Midbrain (tissue), 1 donor: ENCODE measurements at places on chromosomes 11 and 22.

DNA sequence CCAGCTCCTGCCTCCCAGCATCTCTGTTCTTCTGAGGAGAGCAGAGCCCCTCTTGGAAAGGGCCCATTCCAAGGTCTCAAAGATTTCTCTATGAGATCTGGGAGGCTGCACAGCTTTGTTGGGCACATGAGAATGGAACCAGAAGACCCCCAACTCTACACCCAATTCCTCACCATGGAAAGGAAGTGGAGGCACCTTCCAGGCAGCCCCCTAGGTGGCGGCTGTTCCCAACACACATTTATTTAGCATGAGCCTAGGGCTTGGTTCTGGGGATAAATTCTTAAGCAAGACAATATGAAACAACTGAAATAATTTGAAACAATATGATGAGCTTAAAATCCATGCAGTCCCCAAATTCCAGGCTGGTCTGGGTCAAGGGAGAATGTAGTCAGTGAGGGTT lies 100.4 kb downstream of the TIMP3 start:
- no peak for DNase-seq

- DNase-seq = no peak
These were observed 15.0 kb upstream of the OR8B8 start for GRCh38 chr11:124460459-124460858.

DNA sequence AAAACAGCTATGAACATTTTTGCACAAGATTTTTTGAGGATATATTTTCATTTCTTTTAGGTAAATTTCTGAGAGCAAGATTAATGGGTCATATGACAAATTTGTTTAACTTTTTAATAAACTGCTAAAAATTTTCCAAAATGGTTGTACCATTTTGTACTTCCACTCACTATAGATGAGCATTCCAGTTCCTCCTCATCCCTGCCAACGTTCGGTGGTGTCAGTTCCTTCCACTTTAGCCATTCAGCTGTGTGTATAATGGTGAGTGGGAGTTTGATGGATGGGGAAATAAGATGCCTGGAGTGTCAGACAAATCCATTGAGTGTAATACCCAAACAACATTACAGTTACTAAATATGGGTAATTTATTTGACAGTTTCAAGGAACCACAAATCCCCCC lies 49.7 kb downstream of the MIAT start:
- no peak for DNase-seq

DNA sequence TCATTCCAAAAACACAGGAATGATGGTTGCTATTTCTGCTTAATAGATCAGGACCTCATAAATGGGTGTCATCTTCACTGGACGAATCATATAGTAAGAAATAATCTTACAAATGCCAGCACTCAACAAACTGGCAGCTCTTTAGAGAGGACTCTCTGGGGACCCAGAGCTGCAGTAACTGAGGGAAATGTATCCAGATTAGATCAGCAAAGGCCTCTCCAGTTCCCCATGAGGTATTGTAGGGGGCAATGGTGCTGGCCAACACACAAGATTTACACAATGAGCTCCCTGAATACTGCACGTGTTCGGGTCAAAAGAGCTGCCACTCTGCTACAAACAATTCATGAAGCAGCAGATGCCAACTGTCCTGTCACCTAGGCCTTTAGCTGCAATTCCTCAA lies 110.2 kb downstream of the RBFOX2 start:
- peak; percentile 10 for DNase-seq

DNA sequence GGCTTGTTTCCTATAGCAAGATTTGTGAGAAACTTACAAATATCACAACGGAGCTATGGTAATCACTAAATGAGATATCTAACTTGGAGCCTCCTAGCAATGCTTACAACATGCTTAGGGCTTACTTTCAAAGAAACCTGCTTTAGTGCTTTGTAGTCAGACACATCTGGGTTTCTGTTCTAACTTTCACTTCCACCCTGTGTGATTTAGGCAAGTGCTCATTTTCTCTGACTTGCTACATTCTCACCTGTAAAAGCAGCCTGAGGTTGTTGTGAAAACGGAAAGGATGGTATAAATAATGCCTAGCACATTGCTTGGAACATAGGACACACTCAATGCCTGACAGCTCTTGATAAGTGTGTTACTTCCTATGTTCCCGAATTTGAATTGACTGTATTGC lies 45.6 kb downstream of the LRRC4C start:
- no peak for DNase-seq

GRCh38 chr11:117928446-117929141 lies 608 bp downstream of the TMPRSS13 start:
- no peak for DNase-seq

DNA sequence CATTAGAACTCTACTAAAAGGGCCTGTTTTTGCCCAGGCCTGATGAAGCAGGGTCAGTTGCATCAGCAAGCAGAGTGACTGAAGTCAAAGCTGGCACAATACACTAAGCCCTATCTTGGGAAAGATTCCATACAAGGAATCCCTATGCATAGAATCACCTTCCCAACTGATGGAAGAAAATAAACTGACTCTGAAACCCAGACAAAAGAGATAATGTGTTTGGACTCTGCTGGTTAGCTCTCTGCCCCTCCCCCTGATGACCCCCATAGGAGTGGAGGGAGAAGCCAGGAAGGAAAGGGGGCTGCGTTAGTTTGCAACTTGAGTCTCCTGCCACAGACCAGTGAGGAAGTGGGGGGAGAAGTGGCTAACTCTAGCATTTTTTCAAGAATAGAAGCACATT lies 32.9 kb downstream of the GALNT18 start:
- DNase-seq = no peak

- no peak for DNase-seq
These were observed 41.0 kb downstream of the KCNJ4 start for GRCh38 chr22:38414009-38414395.

DNA sequence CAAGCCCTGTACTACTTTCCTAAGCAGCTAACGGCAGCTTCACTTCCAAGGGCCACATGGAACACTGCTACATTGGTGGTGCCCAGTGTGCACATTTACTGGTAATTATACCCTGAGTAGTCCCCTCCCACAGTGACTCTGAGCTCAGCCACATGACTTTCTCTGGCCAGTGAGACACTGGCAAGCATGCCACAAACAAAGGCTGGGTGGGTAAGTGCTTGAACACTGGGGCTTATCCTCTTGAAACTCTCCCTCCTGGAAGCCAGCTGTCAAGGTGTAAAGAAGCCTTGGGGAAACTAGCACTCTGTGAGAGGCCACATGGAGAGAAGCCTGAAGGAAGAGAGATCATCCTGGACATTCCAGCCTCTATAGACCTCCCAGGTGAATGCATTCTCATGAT lies 54.4 kb upstream of the DRD2 start:
- DNase-seq = no peak

DNA sequence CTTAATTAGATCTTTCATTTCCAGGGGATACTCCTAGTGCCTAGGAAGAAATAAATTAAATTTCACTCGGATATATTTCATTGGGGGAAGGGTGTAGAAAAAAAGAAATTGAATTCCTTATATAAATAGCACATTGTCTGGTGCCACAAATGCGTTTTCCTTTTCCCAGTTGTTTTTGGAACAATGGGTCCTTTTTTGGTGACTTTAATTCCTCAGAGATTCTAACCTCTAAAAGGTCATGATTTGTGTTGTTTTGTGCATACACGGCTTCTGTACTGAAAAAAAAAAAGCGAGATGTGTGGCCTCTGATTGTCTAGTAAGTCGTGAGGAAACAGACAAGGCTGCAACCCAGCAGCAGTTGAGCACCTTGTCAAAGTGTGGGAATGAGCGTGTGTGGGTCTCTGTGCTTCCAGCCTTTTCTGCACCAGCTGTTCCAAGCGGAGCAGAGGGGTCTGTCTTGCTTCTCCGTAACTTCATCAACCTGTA lies 64.5 kb upstream of the CRTAM start:
- no peak for DNase-seq

- DNase-seq = no peak
These were observed 3.1 kb downstream of the TRPM5 start for GRCh38 chr11:2441171-2441570.

- no peak for DNase-seq
These were observed 3.3 kb downstream of the BLID start for GRCh38 chr11:122112470-122113365.

DNA sequence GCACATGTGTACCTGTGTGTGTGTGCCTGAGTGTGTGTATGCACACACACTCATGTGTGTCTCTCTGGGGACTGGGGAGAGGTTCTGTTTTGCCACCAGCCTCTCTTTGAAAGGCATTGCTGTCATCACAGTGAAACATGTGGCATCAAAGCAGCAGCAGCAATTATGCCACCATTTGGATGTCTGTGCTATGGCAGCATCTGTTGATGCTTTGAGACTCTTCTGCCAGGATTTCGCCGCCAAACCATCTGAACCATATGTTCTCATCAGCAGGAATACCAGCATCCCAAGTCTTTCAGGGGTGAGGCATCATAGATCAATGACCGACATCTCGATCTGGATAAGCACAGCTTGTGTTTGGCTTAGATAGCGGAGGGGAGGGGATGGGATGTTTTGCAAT lies 168.6 kb downstream of the FAT3 start:
- no peak for DNase-seq

- DNase-seq = no peak
These were observed 58.5 kb upstream of the PARVA start for GRCh38 chr11:12318791-12319438.
